CD4-positive, alpha-beta T cell treated with Interleukin-15 for 1 hour (primary cell): ENCODE measurements at places on chromosomes 6 and 20.

GRCh38 chr6:35259194-35259947, at the start of gene ZNF76:
Gene ZNF76 (plus strand): TSS chr6:35259735. CDS start chr6:35281152, 21,417 bp downstream.
- DNase-seq, result peak; percentile 97

GRCh38 chr6:44702292-44702691, 314.8 kb downstream of the CDC5L start:
- no peak for DNase-seq

- DNase-seq, result no peak
Measured at GRCh38 chr6:38570750-38571149, 69.0 kb downstream of the BTBD9 start.

GRCh38 chr6:255751-256083, 36.6 kb upstream of the DUSP22 start:
- DNase-seq, result no peak

DNA sequence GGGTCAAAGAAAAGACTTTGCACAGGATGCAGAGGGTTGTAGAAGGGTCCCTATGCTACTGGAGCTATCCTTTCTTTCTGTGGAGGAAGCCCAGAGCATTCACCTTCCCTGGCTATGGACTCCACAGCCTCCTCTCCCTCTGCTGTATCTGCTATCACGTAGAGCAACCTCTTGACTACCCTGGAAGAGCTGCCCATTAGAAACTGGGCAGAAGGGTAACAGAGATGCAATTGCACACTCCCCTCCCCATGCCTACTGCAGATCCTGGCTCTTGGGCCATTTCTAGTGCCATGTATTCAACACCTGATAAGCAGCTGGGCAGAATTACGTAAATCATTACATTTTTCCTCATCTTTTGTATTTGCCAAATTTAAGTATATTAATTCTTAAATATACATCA, 3.1 kb downstream of the KLHL31 start:
- DNase-seq, result no peak

- no peak for DNase-seq
Measured at GRCh38 chr6:158009114-158009891, 27.6 kb downstream of the SYNJ2 start.

GRCh38 chr6:68238097-68238601, 396.9 kb upstream of the ADGRB3 start:
- DNase-seq, result no peak

DNA sequence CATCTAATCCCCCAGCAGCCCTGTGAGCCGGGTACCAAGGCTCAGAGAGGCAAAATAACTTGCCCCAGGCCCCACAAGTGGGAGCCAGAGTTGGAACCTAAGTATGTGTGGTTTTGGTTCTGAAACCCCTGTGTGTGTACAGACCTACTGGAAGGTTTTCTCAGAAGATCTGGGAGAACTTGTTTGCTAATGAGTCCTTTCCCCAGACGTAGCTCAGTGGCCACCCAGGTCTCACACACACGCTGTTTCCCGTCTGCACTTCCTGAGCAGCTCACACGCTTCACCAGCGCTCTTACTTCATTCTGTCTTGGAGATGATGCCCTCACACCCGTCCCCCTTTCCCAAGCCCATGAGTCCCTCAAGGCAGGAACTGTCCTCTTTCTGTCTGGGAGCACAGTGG, 8.2 kb downstream of the CCN5 start:
- no peak for DNase-seq

DNA sequence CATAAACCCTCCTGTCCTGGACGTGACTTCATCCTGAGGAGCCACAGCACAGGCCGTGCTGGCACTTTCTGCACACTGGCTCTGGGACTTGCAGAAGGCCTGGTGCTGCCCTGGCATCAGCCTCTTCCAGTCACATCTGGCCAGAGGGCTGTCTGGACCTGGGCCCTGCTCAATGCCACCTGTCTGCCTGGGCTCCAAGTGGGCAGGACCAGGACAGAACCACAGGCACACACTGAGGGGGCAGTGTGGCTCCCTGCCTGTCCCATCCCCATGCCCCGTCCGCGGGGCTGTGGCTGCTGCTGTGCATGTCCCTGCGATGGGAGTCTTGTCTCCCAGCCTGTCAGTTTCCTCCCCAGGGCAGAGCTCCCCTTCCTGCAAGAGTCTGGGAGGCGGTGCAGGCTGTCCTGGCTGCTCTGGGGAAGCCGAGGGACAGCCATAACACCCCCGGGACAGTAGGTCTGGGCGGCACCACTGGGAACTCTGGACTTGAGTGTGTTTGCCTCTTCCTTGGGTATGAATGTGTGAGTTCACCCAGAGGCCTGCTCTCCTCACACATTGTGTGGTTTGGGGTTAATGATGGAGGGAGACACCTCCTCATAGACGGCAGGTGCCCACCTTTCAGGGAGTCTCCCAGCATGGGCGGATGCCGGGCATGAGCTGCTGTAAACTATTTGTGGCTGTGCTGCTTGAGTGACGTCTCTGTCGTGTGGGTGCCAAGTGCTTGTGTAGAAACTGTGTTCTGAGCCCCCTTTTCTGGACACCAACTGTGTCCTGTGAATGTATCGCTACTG, 22.0 kb upstream of the PYGB start:
- no peak for DNase-seq

GRCh38 chr6:39157511-39157910, 42.5 kb upstream of the SAYSD1 start:
- no peak for DNase-seq

- DNase-seq, result no peak
Measured at GRCh38 chr6:131733376-131734016, 22.7 kb upstream of the CTAGE9 start.
